Brain pericyte (primary cell): ENCODE measurements at places on chromosomes 5 and 9.

DNA sequence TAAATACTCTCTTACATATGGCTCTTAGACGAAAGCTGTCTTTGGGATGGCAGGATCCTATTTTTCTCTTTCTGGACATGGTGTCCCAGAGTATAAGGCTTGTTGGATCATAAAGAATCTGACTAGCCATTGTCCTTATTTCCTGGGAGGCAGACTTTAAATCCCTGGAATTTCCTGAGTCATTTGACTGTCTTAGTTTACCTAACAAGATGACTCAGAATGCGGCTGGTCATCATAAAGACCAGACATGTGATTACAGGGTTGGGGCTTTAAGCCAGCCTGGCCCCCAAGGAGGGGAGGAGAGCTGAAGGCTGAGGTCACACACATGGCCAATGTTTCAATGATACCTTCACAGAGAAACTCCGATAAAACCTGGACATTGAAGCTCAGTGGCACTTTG, 37.2 kb downstream of the FAM240B start:
- peak; percentile 47 for DNase-seq

DNA sequence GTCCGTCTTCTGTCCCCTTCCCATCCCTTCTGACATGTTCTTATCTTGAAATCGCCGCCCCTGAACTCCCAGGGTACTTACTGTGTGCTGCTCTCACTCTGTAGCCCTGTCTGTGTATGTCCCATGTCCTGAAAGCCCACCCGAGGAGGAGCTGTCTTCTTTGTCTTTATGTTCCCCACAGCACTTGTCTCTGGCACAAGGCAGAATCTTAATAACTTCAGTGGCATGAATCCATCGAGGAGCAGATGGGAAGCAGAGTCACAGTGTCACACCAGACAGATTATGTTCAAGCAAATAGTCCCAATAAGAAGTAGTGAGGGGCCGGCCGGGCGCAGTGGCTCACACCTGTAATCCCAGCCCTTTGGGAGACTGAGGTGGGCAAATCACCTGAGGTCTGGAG, 29.7 kb upstream of the LTC4S start:
- no peak for DNase-seq

GRCh38 chr5:147673266-147673665, 109.3 kb downstream of the JAKMIP2 start:
- no peak for DNase-seq

GRCh38 chr5:128881502-128882018, 83.7 kb upstream of the SLC27A6 start:
- no peak for DNase-seq

GRCh38 chr5:65043843-65044359, 275.2 kb downstream of the CWC27 start:
- DNase-seq, result no peak

- no peak for DNase-seq
These were observed 416.5 kb upstream of the POU5F2 start for GRCh38 chr5:94157704-94158539.

- no peak for DNase-seq
These were observed 30.7 kb downstream of the ENHO start for GRCh38 chr9:34492051-34492450.

GRCh38 chr9:131642496-131643083, 97.3 kb downstream of the PRRT1B start:
- DNase-seq, result no peak

DNA sequence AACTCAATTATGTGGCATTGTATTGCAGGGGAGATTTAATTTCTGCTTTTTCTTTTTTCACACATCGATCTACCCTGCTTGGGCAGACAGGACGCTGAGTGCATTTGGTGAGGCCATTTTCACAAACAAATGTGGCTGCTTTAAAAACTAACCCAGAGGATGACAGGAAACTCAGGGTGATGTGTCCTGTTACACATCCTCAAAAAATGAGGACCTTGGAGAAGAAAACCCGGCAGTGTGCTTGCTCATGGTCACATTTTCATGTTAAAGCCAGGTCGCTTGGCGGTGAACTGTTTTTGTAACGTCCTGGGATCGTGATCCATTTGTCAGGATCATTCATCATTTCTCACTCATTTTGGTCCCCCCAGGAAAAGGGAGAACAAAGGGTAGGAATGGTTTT, 478.3 kb upstream of the ADAMTS16 start:
- no peak for DNase-seq

- no peak for DNase-seq
These were observed 64.0 kb downstream of the SHB start for GRCh38 chr9:38004809-38005560.

GRCh38 chr5:13480834-13481233, 463.7 kb downstream of the DNAH5 start:
- no peak for DNase-seq

- no peak for DNase-seq
These were observed 12.3 kb downstream of the FCN2 start for GRCh38 chr9:134892820-134893420.

GRCh38 chr5:74567411-74567995, 73.0 kb downstream of the ENC1 start:
- no peak for DNase-seq

GRCh38 chr9:131840220-131840619, 100.3 kb upstream of the RAPGEF1 start:
- DNase-seq, result no peak

GRCh38 chr5:36482812-36483211, 123.6 kb upstream of the SLC1A3 start:
- DNase-seq, result no peak

DNA sequence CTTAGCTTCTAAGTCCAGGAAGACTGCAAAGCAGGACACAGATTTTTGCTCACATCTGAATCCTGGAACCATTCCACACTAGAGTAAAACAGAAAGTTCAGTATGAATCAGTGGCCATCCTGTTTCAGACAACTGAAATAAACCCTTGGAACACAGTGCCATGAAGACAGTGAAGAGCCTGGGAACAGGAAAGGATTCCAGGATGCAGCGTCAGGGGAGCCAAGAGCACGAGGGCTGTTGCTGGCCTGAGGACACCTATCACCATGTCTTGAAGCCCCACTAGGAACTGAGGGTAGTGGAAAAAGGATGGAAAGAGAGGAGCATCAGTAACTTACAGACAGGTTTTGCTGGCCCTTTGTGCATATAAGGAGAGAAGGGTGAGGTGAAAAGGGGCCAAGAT, 115.3 kb upstream of the FSTL4 start:
- no peak for DNase-seq

- DNase-seq, result no peak
These were observed 207.7 kb upstream of the PRR16 start for GRCh38 chr5:120256376-120256775.

GRCh38 chr5:142743592-142744441, 26.4 kb upstream of the ARHGAP26 start:
- DNase-seq, result no peak

DNA sequence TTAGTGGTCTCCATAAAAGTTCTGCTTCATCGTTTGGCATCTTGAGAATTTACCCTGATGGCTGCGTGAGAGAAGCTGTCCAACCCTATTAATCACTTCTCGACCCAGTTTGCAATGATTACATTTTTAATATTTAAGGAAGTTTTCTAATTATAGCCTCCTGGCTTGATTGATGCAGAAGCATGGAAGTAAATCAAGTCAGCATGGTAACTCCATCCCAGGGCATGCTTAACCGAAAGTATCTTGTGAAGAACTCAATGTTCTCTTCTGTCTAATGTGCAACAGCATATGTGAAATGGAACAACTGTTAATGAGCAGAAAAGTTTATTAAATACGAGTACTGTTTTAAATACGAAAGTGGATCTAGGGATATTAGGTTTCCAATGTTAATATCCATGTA, 278.9 kb upstream of the CD180 start:
- DNase-seq, result no peak

- DNase-seq, result no peak
These were observed 1.2 kb downstream of the RNF14 start for GRCh38 chr5:141969783-141970771.

- DNase-seq, result no peak
These were observed 141.3 kb downstream of the MAN2A1 start for GRCh38 chr5:109830955-109831502.

DNA sequence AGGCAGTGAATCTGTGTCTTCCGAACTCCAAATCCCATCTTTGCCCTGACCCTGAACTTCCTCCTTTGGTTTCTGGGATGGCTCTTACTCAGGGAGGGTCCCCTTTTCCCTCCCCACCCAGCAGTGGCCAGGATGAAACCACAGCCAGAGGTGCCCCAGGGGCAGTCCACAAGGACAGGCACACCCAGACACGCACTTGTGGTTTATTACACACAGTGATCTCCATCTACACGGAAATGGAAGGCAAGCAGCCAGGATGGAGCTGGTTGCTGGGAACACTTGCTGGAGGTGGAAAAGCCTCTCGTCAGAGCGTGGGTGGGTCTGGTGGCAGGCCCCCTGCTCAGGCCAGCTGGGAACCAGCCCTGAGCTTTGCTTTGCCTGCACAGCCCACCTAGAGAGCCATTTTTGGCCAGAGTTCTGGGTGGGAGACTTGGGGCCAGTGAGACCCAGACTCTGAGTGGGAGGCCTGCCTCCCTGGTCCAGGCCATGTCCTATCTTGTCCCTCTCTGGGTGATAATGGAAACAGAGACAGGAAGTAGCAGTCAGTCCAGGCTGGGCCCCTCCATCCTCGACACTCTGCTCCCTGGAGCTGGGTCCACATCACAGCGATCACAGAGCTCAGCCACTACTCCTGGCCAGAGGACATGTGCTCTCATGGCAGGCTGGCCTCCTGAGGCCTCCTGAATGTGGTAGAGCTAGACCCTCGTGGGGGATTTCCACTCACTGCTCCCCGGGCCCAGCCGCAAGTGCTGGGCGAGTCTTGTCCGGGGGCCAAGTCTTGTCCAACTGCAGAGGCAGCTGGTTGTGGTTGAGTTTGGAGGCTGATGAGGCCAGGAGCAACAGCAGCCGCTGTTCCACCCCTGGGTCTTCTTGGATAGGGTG, 5.1 kb upstream of the PHYKPL start:
- DNase-seq, result no peak

- DNase-seq, result no peak
These were observed 9.6 kb downstream of the EFNA5 start for GRCh38 chr5:107661038-107661649.

- no peak for DNase-seq
These were observed 213.8 kb downstream of the GAPVD1 start for GRCh38 chr9:125475385-125475784.

DNA sequence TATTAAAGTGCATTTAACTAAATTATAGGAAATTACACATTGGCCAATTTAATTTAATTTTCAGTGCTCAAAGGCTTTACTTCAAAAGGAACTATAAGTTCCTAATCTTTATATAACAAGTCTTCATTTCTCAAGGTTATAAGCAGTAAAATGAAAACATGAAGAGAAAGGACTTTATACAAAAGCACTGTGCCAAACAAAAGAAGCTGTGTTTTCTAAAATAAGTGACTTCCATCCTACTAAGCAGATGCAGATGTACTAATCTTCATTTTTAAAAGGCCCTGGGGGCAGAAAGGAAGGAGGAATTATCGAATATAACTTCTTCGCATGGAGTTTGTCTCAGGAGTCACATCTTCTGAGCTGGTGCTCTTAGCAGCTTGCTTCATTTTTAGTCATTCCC, 81.4 kb downstream of the SHC3 start:
- DNase-seq, result no peak

DNA sequence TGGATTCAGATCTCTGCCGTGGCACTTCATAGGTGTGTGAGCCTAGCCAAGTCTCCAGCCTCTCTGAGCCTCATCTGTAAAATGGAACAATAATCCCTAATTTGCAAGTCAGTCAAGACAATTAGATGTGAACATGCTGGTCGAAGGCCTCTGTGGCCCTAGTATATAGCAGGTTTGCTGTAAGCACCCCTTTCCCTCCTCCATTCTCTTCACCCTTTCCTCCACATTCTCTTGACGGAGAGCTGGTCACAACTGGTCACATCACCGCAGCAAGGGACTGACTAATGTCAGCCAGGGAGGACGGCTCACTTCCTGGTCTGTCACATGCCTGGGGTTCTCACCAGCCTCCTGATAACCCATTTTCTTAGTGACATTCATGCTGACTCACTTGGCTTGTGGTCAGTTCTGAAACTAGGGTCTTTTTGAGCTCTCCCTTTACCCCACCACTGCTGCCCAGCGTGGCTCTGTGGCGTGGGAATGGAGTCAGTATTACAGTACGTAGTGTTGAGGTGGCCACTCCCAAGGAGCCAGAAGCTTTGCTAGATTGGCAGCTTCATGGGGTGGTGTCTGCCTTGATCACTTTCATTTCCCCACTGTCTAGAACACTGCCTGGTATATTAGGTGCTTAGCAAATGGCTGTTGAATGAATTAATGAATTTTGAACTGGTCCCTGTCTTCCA, 47.8 kb downstream of the ERGIC1 start:
- no peak for DNase-seq

DNA sequence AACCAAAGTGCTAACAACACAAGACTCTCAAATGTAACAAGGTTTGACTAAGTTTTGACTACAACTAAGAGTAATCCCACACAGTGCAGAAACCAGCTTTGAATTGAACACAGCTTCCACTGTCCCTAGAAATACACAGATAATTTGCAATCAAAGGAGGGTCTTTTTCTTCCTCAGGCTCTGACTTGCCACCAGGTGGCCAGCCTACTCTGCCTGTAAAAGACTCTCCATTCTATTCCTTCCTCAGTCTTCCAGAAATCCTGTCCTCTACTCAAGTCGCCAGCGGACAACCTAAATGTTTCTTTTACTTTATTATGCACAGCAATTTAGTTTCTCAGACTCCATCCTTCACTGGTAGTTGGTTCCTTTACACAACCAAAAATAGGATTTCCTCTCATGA, 32.2 kb upstream of the MCTP1 start:
- no peak for DNase-seq

GRCh38 chr9:107862323-107862722, 372.8 kb upstream of the KLF4 start:
- no peak for DNase-seq

DNA sequence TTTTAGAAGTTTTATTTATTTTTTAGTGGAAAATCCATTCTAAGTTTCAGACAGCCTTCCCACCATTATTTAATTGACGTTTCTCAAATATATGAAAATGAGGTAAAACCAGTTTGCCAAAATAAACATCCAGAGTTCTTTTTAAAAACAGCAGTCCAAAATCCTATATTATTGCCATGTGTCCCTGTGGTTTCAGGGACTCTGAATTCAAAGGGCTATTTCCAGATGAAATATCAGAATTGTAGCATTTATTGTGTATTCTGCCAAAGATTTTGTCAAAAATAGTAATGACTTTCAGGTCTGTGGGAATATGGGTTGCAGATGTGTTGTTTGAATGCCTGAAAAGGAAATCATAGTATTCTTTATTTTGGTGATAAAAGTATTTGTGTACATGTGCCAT, 41.6 kb downstream of the XRCC4 start:
- no peak for DNase-seq

DNA sequence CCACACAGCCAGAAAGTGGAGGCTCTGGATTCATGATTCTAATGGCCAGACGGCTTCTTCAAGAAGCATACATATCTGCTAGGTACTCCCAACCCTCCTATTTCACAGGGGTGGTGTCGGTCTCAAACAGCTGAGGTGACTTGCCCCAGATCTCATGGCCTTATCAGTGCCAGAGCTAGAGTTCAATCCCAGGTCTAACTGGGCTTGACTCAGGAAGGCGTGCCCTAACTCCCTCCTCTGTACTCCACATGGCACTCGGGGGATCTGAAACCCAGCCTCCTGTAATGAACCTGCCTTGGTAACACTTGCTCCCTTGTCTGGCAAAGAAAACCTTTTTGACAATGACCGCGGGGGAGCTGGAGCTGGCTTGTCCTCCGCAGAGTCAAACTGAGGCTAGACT, 2.1 kb downstream of the QRFP start:
- DNase-seq, result no peak
